Right renal cortex interstitium (tissue), 3 donors: ENCODE measurements at places on chromosomes 16 and 17. TPM values are rescaled to one million over a fixed set of nuclear protein-coding genes. Genes with fewer than 3 reads are reported as not detected.

RAPGEFL1 gene
- 5.8 TPM for polyA plus RNA-seq

- DNase-seq: no peak
These were observed 7.1 kb downstream of the HSDL1 start for GRCh38 chr16:84137769-84138357.

DNA sequence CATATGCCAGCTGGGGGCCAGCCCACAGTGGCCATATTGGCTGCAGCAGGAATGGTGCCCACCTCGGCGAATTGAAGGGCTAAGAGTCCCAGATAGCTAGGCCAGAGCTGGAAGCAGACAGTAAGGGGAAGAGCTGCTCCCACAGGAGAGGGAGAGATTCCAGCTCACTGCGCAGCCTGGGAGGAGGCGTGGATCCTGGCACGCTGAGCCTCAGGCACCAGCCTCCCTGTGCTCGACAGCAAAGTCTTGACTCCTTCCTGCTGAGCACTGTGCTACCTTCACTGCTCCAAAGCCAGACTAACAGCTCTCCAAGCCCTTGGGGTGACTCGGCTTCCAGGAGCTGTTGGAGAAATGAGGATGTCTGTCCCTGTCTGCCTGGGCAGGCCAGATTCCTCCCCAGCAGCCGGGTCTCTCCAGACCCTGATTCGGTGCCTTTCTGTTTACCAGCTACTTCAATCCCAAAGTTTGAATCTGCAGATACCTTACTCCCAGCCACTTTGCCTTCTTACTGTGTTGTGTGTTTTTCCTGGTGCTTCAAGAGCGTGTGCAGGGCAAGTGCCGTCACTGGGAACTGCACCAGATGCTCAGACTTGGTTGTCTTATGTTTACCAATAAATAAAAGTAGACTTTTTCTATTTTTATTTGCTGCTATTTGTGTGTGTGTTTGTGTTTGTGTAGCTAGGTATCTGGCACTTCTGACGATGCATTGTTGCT is 9.1 kb downstream of the CBX2 start:
- no peak for DNase-seq

DNA sequence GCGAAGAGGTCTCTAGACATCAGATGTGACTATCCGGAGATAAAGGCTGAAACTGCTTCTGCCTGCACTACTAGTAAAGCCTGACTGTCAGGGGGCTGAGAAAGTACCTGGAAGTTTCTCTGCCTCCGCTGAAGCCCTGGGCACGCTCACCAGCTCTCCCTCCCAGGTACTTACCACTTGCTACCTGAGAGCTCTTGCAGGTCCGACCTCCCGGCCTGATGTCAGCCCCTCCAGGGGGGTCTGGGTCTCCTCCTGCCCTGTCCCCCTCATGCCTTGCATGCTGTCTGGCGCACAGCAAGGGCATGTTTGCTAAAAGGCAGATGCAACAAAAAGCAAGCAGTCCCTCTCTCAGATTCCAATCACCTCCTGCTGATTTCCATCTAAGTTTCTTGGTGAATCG is 17.4 kb downstream of the ZDHHC7 start:
- DNase-seq: no peak

DNA sequence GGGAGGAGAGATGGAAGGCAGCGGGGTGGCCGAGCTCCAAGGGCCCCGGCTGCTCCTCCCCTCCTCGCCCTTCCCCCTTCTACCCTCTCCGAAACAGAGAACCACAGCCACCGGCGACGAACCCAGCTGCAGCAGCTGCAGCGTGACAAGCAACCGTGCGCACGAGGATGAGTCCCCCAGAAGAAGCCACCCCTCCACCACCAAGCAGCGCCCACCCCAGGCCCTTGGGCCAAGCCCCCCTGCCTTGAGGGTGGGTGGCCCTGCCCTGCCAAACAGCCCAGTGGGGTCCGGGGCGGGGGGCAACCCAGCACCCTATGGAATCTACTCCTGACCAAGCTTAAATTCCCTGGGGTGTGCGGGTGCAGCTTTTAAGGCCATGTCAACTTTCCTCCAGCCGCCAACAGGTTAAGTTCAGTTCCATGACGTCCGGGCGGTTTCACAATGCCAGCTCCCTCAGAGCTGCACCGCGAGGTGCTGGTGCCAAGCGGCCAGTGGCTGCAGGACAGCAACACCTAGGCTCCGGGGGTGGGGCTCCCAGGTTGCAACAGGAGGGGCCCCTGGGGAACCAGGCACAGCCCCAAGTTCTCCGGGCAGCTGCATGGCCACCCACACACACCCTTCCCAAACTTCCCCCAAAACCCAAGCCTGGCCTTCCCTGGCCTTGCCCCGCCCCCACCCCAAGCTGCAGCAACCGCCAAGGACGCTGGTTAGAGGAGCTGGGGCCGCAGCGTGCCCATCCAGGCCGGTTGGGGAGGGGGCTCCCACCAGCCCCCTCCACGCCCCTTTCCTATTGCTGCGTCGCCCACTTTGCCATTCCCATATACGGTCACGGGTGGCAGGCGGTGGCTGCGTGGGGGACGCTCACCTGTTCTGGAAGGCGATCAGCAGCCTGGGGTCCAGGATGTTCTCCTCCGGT is 2.0 kb downstream of the CBX4 start:
- no peak for DNase-seq

- DNase-seq: no peak
These were observed 21.0 kb downstream of the CYB5D2 start for GRCh38 chr17:4163951-4164350.

DNA sequence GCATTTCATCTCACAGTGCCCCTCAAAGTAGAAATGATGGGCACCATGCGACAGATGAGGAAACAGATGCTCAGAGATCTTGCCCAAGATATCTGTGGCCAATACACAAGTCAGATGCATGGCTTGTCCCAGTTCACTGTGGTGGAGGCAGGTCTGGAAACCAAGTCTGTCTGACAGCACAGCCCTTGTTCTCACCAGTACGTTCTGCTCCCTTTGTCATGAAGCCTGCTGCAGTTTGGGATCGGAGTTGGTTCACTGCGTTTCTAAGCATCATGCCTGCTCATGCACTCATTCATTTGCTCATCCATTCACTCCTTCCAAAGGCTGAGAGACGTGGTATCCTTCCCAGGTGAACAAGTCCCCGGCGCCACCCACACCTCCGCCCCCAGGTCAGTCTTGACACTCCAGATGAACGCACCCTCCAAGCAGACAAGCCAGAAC is 27.2 kb upstream of the MEAK7 start:
- no peak for DNase-seq

TP53TG3C gene
- polyA plus RNA-seq: not detected

DNA sequence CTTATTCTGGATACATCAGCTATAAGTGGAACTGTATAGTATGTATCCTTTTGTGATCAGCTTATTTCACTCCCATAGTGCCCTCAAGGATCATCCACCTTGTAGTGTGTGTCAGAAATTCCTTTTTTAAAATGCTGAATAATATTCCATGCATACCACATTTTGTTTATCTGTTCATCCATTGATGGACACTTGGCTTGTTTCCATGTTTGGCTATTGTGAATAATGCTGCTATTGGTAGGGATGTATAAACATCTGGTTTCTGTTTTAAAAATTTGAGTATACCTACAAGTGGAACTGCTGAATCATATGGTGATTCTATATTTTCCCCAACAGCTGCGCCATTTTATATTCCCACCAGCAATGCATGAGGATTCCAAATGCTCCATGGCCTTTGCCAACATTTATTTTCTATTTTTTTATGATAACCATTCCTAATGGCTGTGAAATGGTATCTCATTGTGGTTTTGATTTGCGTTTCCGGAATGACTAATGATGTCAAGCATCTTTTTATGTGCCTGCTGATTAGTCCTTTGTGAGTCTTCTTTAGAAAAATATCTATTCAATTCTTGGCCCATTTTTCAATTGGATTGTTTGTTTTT is 11.6 kb downstream of the RCVRN start:
- no peak for DNase-seq

DNA sequence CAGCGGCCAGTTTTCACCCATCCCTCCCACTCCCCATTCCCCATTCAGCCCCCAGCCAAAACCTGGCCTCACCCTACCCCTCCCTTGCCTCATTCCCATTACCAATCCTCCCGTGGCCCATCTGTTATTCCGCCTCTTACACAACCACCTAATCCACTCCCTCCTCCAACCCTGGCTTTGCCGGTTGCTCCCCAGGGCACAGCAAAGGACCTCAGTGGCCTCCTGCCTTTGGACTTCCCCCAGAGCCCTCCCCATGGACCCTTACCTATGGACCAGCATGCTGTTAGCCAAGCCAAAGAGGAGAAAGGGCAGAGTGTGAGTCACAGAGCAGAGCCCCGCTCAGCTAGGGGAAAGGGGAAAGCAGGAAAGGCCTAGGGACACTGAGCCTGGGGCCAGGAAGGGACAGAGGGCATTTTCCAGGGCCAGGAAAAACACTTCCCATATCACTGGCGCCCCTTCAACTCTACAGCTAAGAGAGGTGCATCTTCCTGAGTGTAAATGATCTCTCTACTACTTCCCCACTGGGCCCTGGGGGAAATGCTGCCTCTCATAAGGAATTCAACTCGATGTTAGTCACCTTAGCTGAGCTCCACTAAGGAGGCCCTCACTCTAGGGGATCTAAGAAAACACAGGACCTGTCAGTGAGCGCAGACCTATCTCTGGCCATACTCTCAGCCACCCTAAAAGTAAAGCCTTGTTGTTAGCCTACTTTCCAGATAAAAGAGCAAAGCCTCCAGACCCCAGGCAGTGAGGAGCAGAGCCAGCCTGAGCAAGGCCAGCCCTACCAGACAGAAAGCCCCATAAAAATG is 10.6 kb downstream of the PEMT start:
- DNase-seq: no peak

- DNase-seq: no peak
These were observed 119.4 kb downstream of the SOCS1 start for GRCh38 chr16:11136600-11136999.

FBXL16 gene
- polyA plus RNA-seq: 1.1 TPM

- no peak for DNase-seq
These were observed 491 bp downstream of the TRAP1 start for GRCh38 chr16:3716831-3717234.

GP1BA gene
- 1.6 TPM for polyA plus RNA-seq

DNA sequence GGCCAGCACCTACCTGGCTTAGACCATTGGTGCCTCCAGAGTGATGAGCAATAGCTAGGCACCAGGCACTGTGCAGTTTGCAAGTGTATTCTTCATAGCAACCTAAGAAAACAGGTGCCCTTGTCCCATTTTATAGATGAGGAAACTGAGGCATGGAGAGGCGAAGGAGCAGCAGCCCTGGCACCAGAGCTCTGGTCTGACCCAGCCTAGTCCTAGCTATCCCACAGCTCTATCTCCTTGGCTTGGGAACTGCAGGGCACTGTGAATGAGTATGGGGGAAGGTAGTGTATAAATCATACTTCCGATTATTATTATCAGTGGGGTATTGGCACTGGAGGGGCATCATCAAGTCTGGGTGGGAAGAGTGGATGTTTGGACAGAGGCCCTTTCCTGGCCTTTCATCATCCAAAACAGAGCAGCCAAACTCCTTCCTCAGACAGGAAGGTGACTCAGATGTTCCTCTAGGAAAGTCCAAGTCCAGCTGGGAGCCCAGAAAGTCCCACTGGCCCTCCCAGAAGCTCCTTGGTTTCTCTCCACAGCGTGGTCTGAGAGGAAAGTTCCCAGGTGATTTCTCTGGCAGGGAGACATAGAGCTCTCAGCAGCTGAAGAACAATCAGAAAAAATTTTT is 32.0 kb upstream of the PLLP start:
- DNase-seq: no peak

PLA2G10 gene
- polyA plus RNA-seq: 0.21 TPM

KRTAP1-5 gene
- polyA plus RNA-seq: not detected

- no peak for DNase-seq
These were observed 6.9 kb upstream of the STH start for GRCh38 chr17:45992175-45992574.

NACA2 gene
- 3.4 TPM for polyA plus RNA-seq

ZNF18 gene
- polyA plus RNA-seq: 9.3 TPM

GRCh38 chr17:29390851-29391631 is 878 bp downstream of the TAOK1 start:
- no peak for DNase-seq

DNA sequence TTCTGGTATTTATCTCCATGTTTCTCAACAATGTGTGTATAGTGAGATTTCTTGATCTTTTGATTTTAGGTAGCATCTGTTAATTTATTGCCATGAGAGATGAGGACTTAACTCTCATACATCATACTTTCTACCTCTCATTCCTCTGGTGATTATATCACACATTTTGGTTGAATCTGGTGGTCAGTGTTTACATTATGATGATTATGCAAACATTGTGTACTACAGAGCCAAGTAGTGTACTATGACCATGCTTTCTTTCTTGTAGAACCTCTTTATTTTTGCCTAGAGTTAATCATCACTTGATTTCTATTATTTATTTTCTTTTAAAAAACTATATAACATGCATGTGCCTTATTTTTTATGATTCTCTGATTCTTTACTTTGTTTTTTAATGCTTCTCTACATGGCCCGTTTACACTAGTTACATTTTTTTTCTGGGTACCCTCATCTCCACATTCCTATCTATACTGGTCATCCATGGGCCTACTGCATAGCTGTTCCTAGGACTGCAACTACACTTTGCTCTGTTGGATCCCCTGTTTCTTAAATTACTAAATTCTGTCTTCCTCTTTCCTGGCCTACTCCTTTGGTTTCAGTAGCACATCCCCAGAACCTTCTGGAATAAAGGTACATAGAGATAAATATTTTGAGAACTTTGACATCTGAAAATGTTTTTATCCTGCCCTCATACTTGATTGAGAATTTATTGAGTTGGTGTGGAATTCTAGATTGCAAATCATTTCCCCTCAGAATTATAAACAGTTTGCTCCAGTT is 63.0 kb upstream of the LRRC37A3 start:
- no peak for DNase-seq

GRCh38 chr17:74864866-74865395 is 5.2 kb upstream of the GRIN2C start:
- no peak for DNase-seq
